ENCODE measurements at places on chromosomes 1 and 21.

- no peak for DNase-seq
Observed at GRCh38 chr1:60503266-60503925, 429.8 kb upstream of the C1orf87 start.

GRCh38 chr21:24955275-24955961 is 651.9 kb downstream of the MRPL39 start:
- no peak for DNase-seq

- no peak for DNase-seq
Observed at GRCh38 chr1:88394958-88395357, 289.1 kb upstream of the PKN2 start.

GRCh38 chr1:112470966-112471365 is 37.8 kb upstream of the WNT2B start:
- no peak for DNase-seq

DNA sequence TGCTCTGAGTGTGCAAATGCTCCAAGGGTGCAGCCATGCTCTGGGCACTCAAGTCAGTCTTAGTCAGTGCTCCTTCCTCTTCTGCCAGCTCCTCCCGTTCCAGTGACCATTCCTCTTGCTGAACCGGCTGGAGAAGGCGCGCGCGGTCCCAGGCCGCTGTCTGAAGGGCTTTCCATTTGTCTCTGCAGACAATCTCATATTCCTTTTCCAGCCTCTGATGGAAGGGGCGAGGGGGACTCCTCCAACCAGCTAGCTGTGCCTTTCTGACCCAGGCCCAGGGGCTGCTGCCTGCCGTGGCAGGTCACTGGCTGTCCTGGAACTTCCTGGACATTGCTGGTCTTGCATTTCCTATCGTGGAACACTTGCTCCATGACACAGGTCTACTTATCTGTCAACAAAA is 67.5 kb downstream of the RIPK4 start:
- no peak for DNase-seq

- no peak for DNase-seq
Observed at GRCh38 chr1:229627003-229627402, 956 bp downstream of the URB2 start.

GRCh38 chr1:247409869-247410544 is 6.0 kb upstream of the NLRP3 start:
- no peak for DNase-seq

DNA sequence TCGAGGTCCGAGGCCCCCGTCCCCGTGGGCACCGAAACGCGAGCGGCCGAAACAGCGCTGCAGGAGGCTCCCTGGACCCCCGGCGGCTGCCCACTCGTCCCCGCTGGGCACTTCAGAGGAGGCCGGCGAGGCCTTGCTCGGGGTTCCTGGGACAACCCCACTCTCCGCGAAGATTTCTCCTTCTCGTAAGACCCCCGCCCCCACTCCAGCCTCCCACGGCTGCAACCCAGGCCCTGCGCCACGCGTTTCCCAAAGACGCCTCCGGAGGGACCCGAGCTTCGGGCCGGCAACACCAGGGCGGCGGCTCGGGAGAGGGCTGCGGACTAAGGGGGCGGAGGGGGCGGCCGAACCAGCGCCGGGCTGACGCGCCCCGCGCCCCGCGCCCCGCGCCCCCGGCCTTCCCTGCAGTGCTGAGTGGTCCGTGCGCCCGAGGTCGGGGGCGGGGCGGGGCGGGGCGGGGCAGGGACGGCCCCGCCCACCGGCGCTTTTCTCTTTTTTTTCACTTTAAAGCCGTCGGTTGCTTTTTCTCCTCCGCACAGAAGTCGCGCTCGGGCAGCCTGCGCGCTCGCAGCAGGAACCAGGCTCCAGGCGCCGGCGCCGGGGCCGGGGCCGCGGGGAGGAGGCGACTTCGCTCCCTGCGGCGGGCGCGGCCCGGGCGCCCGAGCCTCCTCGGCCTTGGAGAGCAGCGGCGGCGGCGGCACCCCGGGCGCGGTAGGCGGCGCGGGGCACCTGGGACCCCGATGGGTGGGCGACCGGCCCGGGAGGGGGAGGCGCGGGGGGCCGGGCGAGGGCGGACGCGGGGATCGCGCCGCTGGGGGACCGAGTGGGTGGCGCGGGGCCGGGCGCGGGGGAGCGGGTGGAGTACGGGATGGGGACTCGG is at the start of gene SPSB1:
Gene SPSB1 (plus strand): TSS at position 534 of the 880 bp plus-strand sequence. CDS start 62,998 bp downstream, outside the sequence.
- no peak for DNase-seq

- DNase-seq = no peak
Observed at GRCh38 chr1:205391386-205391785, 30.5 kb downstream of the LEMD1 start.

- DNase-seq = no peak
Observed at GRCh38 chr1:82048596-82048995, 247.9 kb downstream of the ADGRL2 start.

GRCh38 chr1:14605945-14606344 is 7.5 kb downstream of the KAZN start:
- no peak for DNase-seq

DNA sequence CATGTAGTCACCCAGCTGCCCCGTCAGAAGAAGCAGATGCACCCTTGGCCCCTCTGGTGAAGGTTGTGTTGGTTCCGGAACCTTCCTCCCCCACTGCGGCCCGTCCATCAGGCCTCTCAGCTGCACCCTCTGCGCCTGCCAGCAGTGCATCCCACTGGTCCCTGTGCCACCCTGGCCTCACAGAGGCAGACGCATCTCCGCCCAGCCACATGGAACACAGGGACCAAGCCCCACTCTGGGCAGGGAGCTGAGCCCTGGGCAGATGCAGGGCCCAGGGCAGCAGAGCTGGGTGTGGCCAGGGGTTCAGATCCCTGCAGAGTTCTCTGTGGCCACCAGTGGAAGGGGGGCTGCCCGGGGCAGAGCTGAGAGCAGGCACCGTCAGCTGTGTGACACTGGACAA is 50.6 kb downstream of the SLC19A1 start:
- DNase-seq = no peak

DNA sequence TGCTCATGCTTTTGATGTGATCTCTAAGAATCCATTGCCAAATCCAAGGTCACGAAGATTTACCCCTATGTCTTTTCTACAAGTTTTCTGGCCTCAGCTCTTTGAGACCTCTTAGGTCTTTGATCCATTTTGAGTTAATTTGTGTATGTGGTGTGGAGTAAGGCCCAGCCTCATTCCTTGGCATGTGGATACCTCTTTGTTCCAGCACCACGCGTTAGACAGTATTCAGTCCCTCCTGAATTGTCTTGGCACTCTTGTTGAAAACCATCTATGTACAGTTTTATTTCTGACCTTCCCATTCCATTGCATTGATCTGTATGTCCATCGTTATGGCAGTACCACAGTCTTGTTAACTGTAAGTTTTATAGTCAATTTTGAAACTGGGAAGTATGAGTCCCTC is 8.0 kb upstream of the FTCD start:
- no peak for DNase-seq

DNA sequence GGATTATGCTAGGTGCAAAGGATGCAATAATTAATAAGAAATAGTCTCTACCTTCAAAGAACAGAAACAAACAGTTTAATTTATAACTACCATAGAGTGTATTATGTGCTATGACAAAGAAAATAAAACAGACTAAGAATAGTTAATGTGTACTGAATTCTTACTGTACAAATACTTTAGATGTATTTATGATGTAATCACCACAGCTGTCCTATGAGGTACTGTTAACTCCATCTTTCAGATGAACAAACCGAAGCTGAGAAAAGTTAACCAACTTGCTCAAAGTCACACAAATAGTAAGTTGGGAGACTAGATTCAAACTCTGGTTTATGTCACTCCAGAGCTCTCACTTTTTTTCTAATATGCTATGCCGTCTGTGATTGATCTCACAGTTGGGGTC is 77.0 kb upstream of the FGGY start:
- no peak for DNase-seq

DNA sequence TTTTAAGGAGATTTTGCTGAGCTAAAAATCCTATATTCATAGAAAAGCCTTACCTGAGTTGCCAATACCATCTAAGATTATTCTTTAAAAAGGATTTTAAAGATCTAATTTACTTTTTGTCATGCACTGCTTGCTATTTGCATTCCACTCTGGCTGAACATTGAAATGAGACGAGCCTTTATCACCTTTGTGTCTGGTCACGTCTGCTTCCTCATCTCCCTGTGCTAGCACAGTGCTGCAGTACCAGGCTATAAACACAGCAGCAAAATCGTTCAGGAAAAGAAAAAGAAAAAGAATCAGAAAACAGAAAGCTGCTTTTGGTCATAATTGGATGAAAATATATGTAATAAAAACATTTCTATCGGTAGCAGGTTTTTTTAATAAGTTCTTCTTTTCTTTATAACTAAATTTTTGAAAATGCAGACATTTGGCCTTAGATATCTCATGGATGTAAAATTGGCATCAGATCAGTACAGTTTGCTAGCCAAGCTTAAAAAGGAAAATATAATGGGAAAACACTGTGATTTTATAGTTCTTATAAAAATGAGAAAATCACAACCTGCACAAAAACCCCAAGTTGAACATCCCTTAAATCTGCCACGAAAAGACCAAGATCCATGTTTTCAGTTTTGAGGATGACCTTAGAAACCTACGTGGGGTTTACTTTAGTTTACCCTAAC is 735.7 kb upstream of the CXADR start:
- DNase-seq = no peak

- DNase-seq = no peak
Observed at GRCh38 chr1:185960422-185961321, 226.5 kb downstream of the HMCN1 start.

- no peak for DNase-seq
Observed at GRCh38 chr1:71979882-71980281, 302.5 kb downstream of the NEGR1 start.

DNA sequence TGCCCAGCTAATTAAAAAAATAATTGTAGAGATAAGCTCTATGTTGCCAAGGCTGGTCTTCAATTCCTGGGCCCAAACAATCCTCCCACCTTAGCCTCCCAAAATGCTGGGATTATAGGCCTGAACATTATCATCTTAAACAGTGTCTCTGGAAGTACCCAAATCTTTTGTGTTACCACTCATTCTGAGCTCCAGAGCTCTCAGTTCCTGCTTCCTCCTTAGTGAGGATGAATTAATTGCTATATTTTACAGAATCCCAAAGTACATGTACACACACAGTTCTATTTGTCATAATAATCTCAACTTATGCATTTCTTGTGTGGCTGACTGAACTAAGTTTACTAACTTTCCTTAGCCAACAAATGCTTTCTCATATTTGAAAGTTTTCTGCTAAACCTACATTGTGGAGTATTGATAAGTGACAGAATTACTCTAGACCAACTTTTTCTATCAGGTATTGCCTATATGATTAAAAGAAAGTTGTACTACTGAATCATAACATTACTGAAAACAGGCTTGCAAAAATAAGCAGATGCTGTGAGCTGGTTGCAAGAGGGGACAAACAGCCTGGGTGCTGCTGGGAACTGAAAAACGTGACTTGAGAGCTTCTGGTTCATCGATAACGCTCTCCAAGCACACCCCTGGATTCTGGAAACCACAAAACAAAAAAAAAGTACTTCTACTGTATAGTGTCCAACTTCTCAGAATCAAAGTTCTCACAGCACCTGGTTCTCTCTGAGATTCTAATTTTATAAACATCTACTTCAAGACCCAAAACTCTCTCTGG is 15.3 kb downstream of the VAV3 start:
- no peak for DNase-seq

GRCh38 chr1:209549443-209550205 is 33.9 kb upstream of the CAMK1G start:
- DNase-seq = no peak

DNA sequence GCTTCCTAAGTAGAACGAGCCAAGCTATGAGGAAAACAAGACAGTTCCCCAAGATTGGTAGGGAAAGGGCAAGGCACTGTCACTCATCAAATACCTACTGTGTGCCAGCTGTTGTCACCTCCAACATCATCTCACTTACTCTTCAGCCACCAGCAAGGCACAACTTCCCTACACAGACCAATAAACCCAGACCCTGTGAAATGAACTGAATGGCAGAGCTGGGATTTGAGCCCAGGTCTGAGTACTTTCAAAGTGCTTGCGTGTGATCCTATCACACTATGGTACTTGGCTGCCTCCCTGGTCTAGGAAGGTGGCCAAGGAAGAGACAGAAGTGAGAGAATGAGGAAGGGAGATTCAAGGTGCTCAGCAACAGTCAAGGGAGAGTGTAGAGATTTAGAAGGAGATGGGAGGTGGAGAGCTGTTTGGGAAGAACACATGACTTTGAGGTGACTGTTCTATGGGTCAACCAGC is 16.7 kb upstream of the TRIM63 start:
- DNase-seq = no peak

GRCh38 chr1:101124405-101124804 is 98.8 kb upstream of the DPH5 start:
- no peak for DNase-seq

DNA sequence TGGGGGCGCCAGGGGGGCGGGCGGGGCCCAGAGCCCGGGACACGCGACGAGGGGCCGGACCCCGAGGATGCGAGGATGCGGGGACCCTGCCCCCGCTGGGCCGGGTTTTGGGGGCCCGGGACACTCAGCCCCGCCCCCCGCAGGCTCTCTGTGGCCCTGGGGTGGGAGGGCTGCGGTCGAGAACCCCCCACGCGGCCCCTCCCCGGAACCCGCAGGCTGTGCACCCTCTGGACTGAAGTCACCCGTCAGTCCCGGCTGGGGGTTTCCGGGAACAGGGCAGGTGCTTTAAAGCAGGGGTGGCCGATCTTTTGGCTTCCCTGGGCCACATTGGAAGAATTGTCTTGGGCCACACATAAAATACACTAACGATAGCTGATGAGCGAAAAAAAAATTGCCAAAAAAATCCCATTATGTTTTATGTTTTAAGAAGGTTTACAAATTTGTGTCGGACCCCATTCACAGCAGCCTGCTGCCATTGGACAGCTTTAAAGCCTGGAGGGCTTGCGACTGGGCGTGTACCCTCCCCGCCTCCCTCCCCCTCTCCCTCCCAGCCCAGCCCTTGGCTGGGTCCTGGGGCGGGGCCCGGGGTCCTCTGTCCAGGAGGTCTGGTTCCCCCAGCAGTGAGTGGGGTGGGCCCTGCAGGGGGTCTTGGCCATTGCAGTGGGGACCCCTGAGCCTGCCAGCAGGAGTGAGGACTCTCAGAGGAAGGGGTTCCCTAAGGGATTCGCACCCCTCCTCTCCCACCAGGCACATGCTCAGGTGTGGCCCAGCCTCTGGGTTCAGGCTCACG is 21.6 kb upstream of the C1orf159 start:
- no peak for DNase-seq

GRCh38 chr1:93330617-93331016 is 15.1 kb upstream of the DR1 start:
- no peak for DNase-seq

GRCh38 chr1:236990052-236990445 is 14.2 kb downstream of the MT1HL1 start:
- no peak for DNase-seq

GRCh38 chr1:63968663-63969440 is 195.0 kb downstream of the ROR1 start:
- peak; percentile 89 for DNase-seq
